Fibroblast of mammary gland (primary cell): ENCODE measurements at places on chromosomes 2 and 18.

DNA sequence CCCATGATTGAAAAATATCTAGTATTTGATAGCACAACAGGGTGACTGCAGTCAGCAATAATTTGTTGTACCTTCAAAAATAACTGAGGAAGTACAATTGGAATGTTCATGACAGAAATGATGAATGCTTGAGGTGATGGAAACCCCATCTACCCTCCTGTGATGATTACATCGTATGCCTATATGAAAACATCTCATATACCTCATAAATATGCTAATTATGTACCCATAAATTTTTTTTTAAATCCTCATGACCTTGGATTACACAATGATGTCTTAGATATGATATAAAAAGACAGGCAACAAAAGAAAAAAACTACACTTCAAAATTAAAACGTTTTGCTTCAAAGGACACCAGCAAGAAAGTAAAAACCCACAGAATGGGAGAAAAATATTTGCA lies 1.4 kb upstream of the POLR1B start:
- no peak for DNase-seq

- DNase-seq = peak; percentile 25
Measured at GRCh38 chr18:46319783-46320182, 215.6 kb downstream of the HAUS1 start.

- no peak for DNase-seq
Measured at GRCh38 chr2:161979490-161979889, 94.5 kb downstream of the DPP4 start.

DNA sequence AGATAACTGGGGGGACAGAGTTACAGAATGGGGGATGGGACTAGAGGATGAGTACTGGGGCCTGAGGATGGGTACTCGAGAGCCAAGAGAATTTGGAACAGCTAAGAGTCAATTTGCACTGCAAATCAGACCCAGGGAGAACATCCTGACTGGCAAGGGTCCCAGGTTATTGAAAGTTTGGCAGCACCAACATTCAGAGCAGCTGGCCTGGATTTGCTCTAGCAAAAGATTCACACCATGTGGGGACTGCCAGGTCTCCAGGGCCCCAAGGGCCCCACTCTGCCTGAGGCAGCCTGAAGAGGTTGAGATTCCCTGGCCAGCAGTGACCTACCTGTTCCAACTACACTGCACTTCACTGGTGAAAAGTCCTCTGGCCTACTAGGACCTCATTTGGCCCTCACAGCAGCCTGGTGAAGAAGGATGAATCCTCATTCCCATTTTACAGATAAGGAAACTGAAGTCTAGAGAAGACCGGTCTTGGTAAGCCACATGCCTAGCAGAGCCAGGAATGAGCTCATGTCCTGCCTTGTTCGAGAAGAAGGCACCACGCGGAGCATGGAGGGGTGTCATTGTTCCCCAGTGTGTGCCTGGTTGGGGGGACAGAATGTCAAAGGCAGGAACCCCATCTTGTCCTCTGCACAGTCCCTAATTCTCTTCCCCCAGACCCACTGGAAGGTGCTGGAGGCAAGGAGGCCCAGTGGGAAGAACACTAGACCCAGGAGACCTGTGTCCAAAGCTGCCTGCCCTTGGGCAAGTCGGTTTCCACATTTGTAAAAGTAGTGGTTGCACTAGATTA lies 258.6 kb downstream of the TNS1 start:
- DNase-seq = peak; percentile 15

GRCh38 chr2:14896330-14897030 lies 264.0 kb downstream of the LRATD1 start:
- peak; percentile 68 for DNase-seq

- no peak for DNase-seq
Measured at GRCh38 chr2:82282111-82282882, 1977.7 kb upstream of the LRRTM1 start.

- no peak for DNase-seq
Measured at GRCh38 chr18:26134107-26134506, 438 bp downstream of the PSMA8 start.

- DNase-seq = no peak
Measured at GRCh38 chr2:207279520-207279919, 113.8 kb upstream of the KLF7 start.

DNA sequence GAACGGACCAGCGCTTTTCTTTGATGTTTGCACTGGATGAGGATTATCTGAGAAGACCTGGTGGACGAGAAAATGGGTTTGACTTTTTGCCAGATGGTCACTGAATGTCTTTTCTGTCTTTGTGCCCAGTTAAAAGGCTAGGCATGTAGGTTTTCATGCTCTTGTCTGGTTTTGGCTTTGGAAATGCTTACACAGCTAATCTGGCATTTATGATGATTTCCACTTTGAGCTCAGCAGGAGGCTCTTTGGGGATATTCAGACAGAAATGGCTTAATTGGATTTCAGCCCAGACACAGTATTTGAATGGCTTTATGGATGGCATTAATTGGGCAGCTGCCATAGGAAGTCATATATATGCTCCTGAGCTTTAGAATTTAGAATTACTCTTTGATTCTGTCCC lies 59.6 kb downstream of the NCK2 start:
- DNase-seq = no peak

DNA sequence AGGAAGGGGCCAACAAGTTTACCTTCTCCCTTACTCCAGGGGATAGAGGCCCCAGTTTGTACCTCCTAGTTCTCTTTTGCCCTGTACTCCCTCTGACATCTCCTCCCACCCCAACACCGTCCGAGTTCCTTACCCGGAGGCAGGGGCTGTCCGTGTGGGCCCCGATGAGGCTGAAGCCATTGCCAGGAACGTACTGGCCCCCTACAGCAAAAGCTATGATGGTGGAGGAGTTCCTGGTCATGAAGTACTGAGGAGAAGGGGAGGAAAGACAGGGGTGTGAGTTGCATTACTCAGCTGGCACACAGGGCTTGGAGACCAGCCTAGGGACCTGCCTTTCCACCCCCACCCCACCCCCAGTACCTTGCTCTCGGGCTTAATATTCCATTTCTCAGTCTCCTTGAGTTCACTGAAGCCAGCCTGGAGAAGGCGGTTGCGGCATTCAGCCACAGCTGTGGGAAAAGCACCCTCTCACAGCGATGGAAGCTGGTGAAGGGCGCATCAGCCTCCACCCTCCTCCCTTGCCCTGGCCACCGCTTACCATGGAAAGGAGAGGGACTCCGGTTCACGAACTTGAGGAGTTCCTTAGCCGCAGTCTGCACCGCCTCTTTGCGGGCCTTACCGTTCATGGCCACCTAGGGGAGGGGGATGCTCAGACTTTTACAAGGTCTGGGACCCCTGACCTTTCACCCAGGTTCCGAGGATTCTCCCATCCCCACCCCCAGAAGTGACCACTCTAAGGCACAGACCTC lies 1.0 kb downstream of the DNPEP start:
- no peak for DNase-seq

DNA sequence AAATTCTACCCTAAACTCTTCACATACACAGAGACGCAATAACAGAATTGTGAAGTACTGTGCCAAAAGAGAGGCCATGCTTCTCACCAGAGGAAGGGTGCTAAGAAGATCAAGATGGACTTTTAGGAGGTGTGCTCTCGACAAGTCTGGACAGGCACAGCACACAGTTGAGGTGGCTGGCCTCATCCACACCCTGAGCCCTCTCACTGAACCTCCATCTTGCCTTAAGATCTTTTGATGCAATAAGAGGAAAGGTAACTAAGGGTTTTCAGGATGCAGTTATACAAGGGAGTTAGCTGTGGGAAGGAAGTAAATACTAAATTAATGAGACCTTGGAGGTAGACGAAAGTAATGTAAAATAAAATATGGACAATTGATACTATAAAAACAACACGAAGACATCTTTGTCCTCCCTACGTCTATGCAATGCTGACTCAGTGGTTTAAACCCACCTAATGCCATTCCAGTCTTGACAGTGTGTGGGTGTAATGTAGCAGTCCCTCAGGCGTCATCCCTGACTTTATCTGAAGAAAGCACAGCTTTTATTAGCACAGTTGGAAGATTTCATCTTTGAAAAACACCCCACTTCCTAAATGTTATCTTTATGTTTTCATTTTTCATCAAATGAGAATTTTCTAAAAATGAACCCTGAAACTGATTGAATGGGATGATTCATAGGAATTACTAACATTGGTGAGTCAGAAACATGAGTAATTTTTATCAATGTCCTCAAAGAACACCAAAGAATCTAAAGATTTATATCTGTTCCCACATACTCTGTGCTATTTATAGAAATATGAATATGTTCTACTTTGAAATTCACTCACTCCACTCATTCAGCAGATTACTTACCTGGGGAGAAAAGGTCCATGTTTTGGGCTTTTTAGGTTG lies 34.0 kb upstream of the MALL start:
- DNase-seq = peak; percentile 87

DNA sequence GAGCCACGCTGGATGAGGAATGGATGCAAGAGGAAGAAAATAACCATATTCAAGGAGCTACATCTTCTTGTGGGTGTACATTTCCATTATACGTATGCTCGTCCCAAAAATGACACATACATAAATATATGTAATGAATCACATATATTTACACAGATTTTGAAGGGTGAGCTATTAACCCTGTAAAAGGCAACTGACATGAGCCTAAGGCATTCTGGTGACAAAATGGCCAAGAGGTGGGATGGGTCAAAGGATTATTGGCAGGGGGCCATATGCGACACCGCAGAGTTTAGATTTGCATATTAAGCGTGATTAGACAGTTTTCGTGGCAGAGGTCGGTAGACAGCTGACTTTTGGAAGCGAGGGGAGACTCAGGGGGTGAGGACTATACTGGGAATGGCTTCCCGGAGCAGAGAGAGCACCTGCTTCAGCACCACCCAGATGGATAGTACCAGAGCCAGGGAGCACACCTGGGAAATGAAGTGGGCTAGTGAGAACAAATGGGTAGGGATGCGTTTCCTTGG lies 431 bp upstream of the CNRIP1 start:
- DNase-seq = no peak

- no peak for DNase-seq
Measured at GRCh38 chr2:181152226-181152625, 171.8 kb downstream of the UBE2E3 start.

GRCh38 chr18:5890331-5891183 lies 4.8 kb downstream of the TMEM200C start:
- DNase-seq = peak; percentile 8

DNA sequence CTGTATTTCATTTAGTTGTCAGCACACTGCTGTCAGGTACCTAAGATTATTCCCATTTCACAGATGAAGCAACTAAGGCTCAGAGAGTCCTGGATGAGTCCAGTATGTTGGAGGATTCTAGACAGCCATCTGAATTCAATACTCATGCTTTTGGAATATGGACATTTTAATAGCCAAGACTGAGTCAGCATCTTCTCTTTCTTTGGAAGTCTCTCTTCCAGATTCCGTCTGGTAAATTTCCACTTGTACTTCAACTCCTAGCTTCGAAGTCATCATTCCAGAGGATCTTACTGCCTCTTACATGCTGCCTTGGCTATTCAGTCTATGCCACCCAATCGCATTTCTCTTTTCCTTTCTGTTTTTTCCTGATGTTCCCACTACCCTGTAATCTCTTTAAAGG lies 40.6 kb downstream of the INSIG2 start:
- no peak for DNase-seq

DNA sequence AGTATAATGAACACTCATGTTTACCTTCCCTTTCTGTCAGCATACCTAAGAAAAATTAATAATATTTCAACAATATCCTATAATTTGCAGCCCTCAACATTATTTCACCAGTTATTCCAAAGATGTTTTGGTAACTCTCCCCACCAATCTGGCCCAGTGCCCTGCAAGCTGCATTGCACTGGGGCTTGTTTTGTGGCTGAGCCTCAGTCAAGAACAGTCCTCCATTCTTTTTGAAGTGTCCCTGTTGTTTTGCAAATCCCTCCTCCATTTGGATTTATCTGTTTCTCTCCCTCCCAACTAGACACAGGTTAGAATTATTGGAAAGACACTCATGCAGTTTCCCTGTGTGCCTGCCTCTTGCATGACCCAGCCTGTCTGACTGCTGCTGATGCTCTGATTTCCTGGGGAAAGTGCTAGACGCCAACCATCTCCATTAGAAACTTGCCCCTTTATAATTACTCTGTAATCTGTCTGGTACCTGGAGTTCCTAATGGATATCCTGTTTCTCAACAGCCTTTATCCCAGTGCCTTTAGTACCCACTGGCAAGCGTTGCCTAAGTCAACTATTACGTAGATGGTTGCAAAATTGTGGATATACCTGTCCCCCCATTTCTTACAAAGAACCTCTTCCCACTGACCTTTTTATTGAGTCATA lies 60.2 kb downstream of the EIF5B start:
- DNase-seq = no peak

DNA sequence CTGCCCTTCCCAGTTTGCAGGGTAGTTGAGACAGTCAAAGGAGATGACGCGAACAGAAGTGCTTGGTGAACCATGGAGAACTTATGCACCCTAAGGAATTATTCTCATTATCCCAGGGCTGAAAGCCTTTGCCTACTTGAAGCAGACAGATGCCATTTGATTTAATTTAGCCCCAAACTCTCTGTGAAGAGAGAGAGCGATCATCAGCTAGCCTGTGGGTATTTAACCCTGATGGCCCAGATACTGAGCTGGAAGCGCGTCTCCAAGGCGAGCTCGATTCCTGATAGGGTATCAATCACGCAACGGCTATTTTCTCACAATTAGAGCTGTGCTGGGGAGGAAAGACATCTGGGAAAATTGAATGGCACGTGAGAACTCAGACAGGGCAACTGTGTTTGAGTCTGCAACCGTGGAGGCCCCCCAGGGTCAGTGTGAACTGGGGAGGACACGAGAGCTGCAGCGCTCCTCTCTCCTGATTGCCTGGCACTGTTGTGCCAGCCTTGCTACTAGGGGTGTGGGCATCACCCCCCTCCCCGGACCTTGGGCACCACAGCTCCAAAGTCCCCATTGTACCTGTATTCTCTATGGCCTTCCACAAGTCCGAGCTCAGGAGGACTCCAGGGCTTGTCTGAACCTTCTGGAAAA lies 73.2 kb downstream of the CAPN13 start:
- no peak for DNase-seq

DNA sequence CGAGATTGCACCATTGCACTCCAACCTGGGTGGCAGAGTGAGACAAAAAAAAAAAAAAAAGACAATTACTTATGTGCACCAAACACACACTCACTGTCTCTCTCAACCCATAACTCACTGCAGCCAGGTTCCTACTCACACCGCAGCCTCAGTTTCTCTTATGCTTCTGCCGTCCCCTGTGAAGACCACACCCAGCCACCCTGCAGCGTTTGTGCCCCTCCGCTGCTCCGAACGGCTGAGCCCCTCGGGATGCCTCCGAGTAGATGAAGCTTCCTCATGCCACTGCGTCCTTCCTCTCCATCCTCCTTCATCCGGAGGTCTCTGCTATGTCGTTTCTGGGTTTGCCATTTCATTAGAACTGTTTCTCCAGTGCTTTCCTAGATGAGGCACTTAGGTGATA lies 160.1 kb downstream of the TWIST2 start:
- no peak for DNase-seq

GRCh38 chr2:145018502-145018901 lies 498.6 kb upstream of the ZEB2 start:
- no peak for DNase-seq

- no peak for DNase-seq
Measured at GRCh38 chr18:11496526-11497172, 112.7 kb upstream of the SLC35G4 start.

DNA sequence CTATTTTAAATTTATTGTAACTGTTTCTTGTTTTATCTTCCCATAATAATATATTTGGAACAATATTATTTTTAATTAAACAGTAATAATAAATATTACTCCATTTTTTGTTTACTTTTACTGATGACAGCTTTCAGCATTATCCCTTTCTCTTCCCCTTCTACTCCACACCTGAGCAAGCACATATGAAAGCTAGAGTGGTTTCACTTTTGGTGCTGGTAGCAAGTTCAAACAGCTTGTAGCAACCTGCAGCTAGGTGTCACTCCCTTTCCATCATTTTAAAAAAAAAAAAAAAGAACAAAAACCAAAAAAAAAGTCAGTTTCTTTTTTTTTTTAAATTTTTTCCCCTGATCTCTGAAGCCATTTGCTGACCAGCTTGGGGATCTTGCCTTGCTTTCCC lies 801.8 kb downstream of the CCDC85A start:
- DNase-seq = no peak
